Renal pelvis (tissue), 12 donors: ENCODE measurements at places on chromosomes 13 and 19.
A peak's percentile ranks its signal among the peaks of the same experiment; 100 is the strongest.

- no peak for DNase-seq
Observed at GRCh38 chr13:40780822-40781401, 8.5 kb upstream of the SLC25A15 start.

DNA sequence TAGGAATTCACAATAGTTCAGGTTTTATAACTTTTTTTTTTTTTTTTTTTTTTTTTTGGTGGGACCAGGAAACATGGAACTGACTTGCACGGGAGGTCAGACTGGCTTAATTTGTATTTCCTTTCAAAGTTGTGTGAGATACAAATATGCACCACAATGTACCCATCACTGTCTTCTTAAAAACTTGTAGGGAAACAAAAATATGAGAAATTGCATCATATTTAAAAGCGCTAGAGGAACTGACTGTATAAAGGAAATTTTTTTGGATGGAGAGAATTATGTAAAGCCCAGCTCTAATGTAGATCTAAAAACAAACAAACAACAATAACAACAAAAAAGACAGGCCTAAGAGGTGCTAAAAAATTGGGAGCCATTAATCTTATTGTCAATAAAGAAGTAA lies 246.5 kb downstream of the DCT start:
- DNase-seq = no peak

DNA sequence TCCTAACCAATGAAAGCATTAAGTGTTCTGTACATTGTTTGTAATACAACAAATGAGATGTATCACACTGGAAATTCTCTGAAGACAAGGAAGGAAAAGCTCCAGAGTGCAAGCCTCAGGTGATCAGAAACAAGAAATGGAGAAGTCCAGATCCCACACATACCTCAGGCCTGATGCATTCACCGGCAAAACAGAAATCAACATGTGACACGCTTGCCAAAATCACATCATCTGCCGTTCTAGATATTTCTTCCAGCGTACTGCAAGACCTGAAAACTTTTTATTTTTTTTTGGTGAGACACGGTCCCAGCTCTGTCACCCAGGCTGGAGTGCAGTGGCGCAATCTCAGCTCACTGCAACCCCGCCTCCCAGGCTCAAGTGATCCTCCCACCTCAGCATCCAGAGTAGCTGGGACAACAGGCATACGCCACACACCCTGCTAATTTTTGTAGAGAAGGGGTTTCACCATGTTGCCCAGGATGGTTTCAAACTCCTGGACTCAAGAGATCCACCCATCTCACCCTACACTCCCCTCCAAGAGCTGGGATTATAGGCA lies 48.6 kb downstream of the FOXO1 start:
- no peak for DNase-seq

GRCh38 chr13:112622375-112622774 lies 34.4 kb upstream of the TUBGCP3 start:
- DNase-seq = no peak

DNA sequence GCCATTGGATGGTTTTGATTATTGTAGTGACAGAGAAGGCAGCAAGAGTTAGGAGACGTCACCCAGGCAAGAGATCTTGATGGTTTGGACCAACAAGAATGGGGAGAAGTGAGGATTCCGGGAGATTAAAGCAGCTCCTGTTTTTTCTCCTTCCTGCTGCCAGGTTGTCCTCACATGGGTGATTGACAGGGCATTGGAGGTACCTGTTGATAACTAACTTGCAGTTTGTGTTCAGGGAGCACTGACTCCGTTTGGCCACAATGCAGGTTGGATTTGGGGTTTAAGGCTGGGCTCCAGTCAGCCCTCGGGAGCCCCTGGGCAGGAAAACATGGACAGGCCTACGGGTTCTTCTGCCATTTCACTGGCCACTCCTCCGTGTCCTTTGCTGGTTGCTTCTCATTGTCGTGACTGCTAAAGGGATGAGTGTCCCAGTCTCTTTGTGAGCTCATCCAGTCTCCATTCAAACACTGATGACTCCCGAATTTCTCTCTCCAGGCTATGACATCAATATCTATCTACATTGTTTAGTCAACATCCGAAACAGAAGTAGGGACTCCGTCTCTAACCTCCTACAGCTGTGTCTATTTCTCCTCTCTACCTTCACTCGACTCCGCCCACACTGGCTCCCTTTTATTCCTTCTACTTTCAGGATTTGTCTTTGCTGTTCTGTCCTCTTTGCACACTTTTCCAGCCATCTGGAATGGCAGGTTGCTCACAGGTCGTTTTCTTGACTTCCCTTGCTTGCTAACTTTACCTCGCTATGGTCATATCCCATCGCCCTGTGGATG lies 1.3 kb upstream of the PTOV1 start:
- DNase-seq = no peak

DNA sequence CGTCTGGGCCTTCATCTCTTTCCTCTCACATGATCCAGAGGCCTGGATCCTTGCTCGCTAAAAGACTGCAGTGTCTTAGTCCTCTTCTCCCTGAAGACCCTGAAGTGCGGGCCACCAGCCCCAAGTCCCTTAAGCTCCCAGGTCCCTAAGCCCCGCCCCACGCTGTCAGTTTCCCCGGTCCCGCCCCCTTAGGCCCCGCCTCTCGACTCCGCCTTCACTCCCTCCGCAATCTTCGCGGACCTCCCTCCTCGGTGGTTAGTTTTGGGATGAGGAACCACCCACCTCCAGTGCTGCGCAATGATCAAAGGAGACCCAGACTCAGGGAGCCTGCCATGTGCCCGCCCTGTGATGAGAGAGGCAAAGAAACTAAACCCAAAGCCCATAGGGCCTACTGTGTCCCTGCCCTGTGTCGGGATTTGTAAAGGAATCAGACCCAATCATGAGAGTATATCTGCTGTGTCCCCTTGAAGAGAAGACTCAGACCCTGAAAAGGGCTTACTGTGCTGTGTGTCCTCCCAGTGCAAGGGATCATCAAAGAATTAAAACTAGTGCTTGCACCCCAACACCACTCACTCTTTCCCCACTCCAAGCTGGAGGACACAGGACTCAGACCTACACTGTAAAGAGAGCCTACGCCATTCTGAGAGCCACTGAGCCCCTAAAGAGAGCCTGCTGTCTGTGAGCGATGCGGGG lies 3.0 kb upstream of the COX6B1 start:
- peak; percentile 52 for DNase-seq

- no peak for DNase-seq
Observed at GRCh38 chr19:18452386-18452785, 14.5 kb upstream of the ISYNA1 start.

DNA sequence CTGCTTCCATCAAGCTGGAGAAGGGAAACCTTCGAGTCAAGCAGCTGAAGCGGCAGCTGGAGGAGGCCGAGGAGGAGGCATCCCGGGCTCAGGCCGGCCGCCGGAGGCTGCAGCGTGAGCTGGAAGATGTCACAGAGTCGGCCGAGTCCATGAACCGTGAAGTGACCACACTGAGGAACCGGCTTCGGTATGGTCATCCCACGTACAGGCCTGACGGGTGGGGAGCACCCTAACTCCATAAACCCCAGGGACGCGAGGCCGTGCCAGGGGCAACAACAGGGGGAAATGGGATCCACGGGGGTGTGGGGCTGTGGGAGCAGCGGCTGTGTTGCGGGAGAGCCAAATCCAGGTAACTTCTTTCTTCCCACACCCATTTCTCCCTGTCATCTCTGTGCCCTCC lies 20.2 kb downstream of the KCNC3 start:
- DNase-seq = no peak
